CD4-positive, alpha-beta T cell treated with Interleukin-17A for 1 hour (primary cell): ENCODE measurements at places on chromosomes 6 and 20.

- no peak for DNase-seq
Observed at GRCh38 chr20:35837577-35838195, 65.9 kb downstream of the PHF20 start.

DNA sequence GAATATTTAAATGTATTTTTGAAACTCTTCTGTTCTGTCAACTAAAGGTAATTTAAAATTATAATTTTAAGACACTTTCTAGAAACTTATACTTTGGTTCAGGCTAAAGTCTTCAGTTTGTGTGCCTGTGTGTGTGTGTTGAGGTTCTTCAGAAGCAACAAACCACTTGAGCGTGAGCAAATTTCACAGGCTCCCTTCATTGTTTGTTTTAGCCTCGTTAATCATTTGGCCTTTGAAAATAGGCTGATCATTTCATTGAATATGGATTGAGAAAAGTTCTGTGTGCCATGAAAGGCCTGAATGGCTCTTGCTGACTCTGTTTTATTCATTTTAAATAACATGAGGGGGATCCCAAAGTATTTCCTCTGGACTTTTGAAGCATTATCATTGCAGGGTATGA, 420.1 kb downstream of the CDKAL1 start:
- DNase-seq = no peak

- no peak for DNase-seq
Observed at GRCh38 chr20:44696315-44696714, 18.9 kb upstream of the CCN5 start.

DNA sequence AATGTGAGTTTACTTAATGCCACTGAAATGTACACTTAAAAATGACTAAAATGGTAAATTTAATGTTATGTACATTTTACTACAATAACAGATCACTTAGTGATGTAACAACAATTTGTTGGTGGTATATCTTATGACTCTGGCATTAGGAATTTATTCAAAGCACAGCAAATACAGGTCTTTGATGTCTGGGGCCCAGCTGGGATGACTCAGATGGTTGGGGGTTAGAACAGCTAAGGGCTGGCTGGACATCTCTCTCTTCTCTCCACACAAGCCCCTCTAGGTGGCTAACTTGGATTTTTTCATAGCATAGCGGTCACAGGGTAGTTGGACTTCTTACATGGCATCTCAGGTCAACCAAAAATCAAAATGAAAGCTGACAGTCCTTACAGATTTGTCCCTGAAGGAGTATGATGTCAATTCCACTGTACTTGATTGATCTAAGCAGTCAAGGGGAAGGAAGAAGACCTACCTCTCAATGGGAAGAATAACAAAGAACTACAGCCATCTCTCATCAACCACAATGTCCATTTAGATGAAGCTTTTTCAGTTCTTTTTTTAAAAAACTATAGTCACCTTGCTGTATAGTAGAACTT, 37.5 kb upstream of the LCA5 start:
- DNase-seq = no peak

GRCh38 chr6:5490501-5491069, 229.3 kb downstream of the FARS2 start:
- DNase-seq = no peak

GRCh38 chr20:63140514-63141433, 75.2 kb downstream of the YTHDF1 start:
- no peak for DNase-seq

GRCh38 chr6:5846889-5847288, 159.8 kb downstream of the NRN1 start:
- DNase-seq = no peak

- no peak for DNase-seq
Observed at GRCh38 chr20:37341632-37342031, 4.3 kb upstream of the SRC start.

GRCh38 chr20:17431621-17432364, 99.4 kb downstream of the BFSP1 start:
- peak; percentile 33 for DNase-seq

GRCh38 chr20:12175538-12175937, 257.8 kb downstream of the BTBD3 start:
- no peak for DNase-seq

DNA sequence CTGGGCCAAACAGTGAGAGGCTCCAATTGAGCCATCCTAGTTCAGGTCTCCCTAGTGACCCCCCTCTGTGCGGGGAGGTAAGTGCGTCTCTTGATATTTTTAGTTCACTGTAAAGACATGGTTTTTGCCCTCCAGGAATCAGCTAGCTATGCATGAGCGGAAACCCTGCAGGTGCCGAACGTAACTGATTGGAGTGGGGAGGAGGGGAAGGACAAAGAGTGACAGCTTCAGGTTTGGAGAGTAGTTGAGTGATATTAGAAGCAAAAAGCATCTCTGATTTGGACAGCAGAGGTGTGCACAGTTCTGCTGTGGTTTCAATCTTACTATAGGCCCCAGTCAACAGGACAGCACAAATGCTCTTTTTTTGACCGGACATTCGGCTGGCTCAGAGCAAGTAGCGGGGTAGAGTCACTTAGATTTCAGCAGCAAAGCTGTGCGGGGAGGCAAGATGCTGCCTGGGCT, 31.8 kb downstream of the TBC1D7 start:
- no peak for DNase-seq

DNA sequence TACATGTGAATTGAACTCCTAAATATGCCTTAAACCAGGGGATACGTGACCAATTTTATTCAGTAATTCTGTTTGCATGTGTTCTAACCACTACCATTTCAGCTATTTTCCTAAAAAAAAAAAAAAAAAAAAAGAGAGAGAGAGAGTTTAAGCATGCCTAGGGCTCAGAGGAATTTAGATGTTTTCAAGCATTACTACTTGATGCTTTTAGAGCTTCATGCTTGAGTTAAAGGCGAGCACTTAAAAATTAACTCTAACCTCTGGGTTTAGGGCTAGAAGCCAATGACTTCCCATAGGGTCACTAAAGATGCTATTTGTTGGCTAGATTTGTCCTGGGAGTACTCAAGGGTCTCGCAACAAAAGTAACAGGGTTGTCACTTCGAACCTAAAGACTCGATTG, 217.7 kb downstream of the ATXN1 start:
- DNase-seq = no peak

DNA sequence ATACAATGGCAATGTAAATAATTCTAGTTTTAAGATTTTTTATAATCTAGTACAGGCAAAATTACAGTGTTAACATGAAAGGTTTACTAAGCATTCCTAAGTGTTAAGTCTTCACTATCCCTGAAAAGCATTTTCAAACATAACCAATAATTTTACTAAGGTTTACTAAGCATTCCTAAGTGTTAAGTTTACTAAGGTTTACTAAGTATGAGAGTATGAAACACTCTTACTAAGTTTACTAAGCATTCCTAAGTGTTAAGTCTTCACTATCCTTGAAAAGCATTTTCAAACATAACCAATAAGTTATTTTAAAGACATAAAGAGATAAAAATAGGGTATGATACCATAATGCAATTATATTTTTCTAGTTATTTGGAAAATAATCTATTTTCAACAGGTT, 82.6 kb downstream of the PRSS35 start:
- no peak for DNase-seq

DNA sequence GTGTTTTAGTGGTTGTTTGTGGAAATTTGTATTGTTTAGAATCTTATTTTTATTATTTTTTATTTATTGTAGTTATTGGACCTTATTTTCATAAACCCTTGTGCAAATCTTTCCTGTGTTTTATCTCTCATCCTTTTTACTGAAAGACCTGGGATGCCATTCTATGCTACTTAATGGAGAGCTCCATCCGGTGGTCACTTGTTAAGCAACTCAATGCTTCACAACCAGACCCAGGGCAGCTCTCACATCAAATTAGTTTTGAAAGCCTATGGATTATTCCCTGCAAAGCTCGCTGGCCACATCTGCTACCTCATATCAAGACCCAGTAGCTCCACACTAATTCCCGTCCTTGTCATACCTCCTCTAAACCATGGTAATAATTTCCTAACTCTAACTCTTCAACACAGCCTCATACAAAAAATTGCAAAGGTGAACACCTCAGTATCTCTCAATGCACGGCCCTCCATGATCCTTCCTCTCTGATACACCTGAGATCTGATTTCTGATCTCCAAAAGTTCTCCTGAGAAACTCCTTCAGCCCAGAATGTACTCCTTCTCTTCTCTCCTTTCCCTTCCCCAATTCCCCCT, 296.6 kb upstream of the MANEA start:
- DNase-seq = no peak

- DNase-seq = no peak
Observed at GRCh38 chr20:51132279-51132678, 109.4 kb upstream of the KCNG1 start.

- DNase-seq = peak; percentile 33
Observed at GRCh38 chr6:20335872-20336271, 65.8 kb upstream of the E2F3 start.

- no peak for DNase-seq
Observed at GRCh38 chr6:165967810-165968407, 199.7 kb downstream of the TBXT start.

DNA sequence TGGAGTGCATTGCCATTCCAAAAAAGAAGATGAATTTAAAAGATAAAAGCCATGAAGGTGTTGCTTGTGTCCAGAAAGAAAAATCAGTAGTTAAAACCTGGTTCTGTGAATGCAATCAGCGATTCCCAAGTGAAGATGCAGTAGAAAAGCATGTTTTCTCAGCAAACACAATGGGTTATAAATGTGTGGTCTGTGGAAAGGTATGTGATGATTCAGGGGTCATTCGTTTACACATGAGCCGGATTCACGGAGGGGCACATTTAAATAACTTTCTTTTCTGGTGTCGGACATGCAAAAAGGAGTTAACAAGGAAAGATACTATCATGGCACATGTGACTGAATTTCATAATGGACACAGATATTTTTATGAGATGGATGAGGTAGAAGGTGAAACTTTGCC, 24.7 kb upstream of the BAG2 start:
- no peak for DNase-seq

DNA sequence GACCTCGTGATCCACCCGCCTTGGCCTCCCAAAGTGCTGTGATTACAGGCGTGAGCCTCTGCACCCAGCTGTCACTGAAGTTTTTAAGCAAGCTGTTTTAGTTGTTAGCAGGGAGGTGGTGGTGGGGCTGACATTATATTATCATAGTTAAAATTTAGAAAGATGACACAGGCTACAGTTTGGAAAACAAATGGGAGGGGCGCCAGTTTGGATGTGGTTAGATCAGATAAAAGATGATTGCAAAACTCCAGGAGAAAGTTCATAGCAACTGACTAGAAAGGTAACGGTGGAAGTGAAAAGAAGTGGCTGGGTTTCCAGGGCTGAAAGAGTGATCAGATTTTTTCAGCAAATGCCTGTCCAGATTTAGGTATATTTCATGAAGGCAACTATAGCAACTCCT, 311.9 kb upstream of the CITED2 start:
- no peak for DNase-seq

GRCh38 chr6:43670623-43670986, 17.0 kb downstream of the MRPS18A start:
- no peak for DNase-seq

- no peak for DNase-seq
Observed at GRCh38 chr20:50304923-50305635, 114.4 kb downstream of the CEBPB start.

DNA sequence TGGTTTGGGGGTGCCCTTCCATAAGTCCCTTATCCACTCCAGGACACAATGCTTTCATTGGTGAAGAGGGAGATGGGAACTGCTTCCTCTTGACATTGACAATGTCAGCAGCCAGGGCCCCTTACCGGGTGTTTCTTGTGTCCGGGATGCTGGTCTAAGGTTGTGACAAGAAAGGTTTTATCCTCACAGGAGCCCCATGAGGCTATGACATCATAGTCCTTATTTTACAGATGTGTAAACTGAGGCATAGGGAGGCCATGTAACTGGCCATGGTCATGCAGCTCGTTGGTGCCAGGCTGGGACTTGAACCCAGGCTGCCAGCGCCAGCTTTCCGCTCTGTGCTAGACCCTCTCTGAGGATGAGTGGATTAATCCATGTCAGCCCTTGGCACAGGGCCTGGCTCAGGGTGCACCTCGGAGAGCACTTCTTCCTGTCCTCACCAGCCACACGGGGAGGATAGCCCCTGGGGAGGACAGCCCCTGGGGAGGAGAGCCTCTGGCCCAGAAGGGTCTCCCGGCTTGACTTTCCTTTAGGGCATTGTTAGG, 157.3 kb downstream of the SYCP2 start:
- DNase-seq = no peak

DNA sequence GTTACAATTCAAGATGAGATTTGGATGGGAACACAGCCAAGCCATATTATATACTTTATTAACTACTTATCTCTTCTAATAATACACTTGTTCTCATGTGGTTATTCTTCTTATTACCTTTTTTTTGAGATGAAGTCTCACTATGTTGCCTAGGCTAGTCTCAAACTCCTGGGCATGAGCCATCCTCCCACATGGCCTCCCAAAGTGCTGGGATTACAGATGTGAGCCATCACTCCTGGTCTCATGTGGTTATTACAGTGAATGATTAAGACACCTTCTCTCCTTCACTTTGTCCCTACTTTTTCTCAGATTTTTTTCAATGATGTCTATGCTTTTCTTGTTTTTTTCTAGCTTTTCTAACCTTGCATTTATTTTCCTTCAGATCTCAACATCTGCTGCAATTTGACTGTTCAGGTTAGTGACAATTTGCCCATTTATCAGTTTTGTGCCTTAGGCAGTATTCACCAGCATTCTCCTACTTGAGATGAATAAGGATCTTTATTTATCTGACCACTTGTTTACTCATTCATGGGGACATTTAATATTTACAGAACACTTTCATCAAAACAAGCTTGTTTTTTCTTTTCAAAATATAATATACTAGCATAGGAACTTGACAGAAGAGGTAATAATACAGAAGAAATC, 105.7 kb downstream of the SLC16A10 start:
- no peak for DNase-seq

DNA sequence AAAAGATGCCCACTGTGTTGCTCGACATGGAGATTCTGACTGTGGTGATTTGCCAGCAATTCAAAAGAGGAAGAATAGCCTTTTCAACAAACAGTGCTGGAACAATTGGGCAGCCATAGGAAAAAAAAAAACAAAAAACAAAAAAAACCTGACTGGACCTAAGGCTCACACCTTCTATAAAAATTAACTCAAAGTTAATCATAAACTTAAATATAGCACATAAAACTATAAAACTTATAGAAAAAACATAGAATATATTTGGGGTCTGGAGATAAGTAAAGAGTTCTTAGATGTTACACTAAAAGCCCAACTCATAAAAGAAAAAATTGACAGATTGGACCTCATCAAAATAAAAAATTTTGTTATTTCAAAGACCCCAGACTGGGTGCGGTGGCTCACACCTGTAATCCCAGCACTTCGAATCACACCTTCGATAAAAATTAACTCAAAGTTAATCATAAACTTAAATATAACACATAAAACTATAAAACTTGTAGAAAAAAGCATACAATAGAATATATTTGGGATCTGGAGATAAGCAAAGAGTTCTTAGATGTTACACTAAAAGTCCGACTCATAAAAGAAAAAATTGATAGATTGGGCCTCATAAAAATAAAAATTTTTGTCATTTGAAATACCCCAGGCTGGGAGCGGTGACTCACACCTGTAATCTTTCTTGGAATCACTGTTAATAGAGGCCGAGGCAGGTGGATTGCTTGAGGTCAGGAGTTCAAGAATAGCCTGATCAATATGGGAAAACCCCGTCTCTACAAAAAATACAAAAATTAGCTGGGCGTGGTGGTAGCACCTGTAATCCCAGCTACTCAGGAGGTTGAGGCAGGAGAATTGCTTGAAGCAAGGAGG, 115.6 kb upstream of the FAM83B start:
- DNase-seq = no peak
